Cardiac septum (tissue), 1 donor: ENCODE measurements at places on chromosomes 16 and 17. TPM values are rescaled to one million over a fixed set of nuclear protein-coding genes. Genes with fewer than 3 reads are reported as not detected.

TBC1D3I gene
- 0.38 TPM for total RNA-seq

FAM117A gene
- 5.8 TPM for total RNA-seq

TMEM204 gene
- 19.8 TPM for total RNA-seq

SPOP gene
- total RNA-seq, result 68.3 TPM

IGF2BP1 gene
- total RNA-seq, result not detected

IFI35 gene
- total RNA-seq, result 13.7 TPM

CES5A gene
- total RNA-seq, result not detected

SLC5A10 gene
- total RNA-seq, result 0.13 TPM

KLHL10 gene
- not detected for total RNA-seq

CCL2 gene
- 42.3 TPM for total RNA-seq

SULT1A4 gene
- total RNA-seq, result 3.2 TPM

TBC1D3D gene
- 0.35 TPM for total RNA-seq

CCL13 gene
- 0.97 TPM for total RNA-seq

CDK3 gene
- 2.7 TPM for total RNA-seq

CNGB1 gene
- not detected for total RNA-seq

C16orf82 gene
- not detected for total RNA-seq

SDR42E2 gene
- not detected for total RNA-seq

MEIOC gene
- total RNA-seq, result not detected

AOC2 gene
- 0.89 TPM for total RNA-seq

KCNJ18 gene
- not detected for total RNA-seq

CCL11 gene
- total RNA-seq, result 3.2 TPM

HBQ1 gene
- total RNA-seq, result not detected

ADAP2 gene
- 6.8 TPM for total RNA-seq

CDT1 gene
- 0.46 TPM for total RNA-seq

TMEM238L gene
- not detected for total RNA-seq

ICAM2 gene
- total RNA-seq, result 22.0 TPM

HBA2 gene
- total RNA-seq, result 487 TPM

CD300E gene
- 0.67 TPM for total RNA-seq

RHBDF1 gene
- total RNA-seq, result 31.4 TPM

CIBAR2 gene
- not detected for total RNA-seq

HOXB4 gene
- total RNA-seq, result 1.6 TPM

KRTAP17-1 gene
- total RNA-seq, result not detected

GRAP gene
- 2.9 TPM for total RNA-seq

ADAT1 gene
- total RNA-seq, result 28.0 TPM

CACNB1 gene
- total RNA-seq, result 11.8 TPM

TERB1 gene
- total RNA-seq, result not detected

WNT9B gene
- total RNA-seq, result 0.62 TPM

KIF18B gene
- total RNA-seq, result 0.13 TPM

GRN gene
- total RNA-seq, result 130 TPM

CACNA1H gene
- 4.7 TPM for total RNA-seq

OR2C1 gene
- total RNA-seq, result not detected

ZSWIM7 gene
- 17.8 TPM for total RNA-seq

STAT5B gene
- total RNA-seq, result 32.8 TPM

SYNGR3 gene
- total RNA-seq, result 1.8 TPM

ZP2 gene
- not detected for total RNA-seq

TMIGD1 gene
- total RNA-seq, result not detected

LGALS9B gene
- total RNA-seq, result not detected

HAS3 gene
- total RNA-seq, result 0.38 TPM

TP53TG3B gene
- not detected for total RNA-seq

GRIN2A gene
- 1.1 TPM for total RNA-seq

HBZ gene
- total RNA-seq, result not detected

CAMKK1 gene
- total RNA-seq, result 5.2 TPM

HOXB9 gene
- total RNA-seq, result not detected

PIPOX gene
- 0.57 TPM for total RNA-seq
